A549 treated with CORT108297 at 1 μM for 4 hours (cell line): ENCODE measurements at places on chromosomes 11 and 22. TPM values are rescaled to one million over a fixed set of nuclear protein-coding genes. Genes with fewer than 3 reads are reported as not detected.

MMP3 gene
- 0.03 to 0.41 TPM (median 0.39 TPM) in 3 of 5 replicates, not detected in the others for total RNA-seq

C11orf42 gene
- total RNA-seq: not detected in 5 replicates

SERPING1 gene
- 0.38 to 0.85 TPM (median 0.66 TPM) in 5 replicates for total RNA-seq

PAMR1 gene
- 0.08 TPM in 1 of 5 replicates, not detected in the others for total RNA-seq

HEPHL1 gene
- not detected in 5 replicates for total RNA-seq

MRGPRX4 gene
- not detected in 5 replicates for total RNA-seq

OR2AT4 gene
- not detected in 5 replicates for total RNA-seq

TSPAN32 gene
- total RNA-seq: not detected in 5 replicates

MOV10L1 gene
- total RNA-seq: not detected in 5 replicates

TUB gene
- total RNA-seq: 5.4 to 8.4 TPM (median 7.6 TPM) in 5 replicates

LINC01488 gene
- 0.03 to 0.05 TPM (median 0.05 TPM) in 3 of 5 replicates, not detected in the others for total RNA-seq

ABCC8 gene
- total RNA-seq: 1.5 to 2.3 TPM (median 1.8 TPM) in 5 replicates

OR4C13 gene
- total RNA-seq: not detected in 5 replicates

SLC7A4 gene
- not detected in 5 replicates for total RNA-seq

EHF gene
- 0.58 to 0.81 TPM (median 0.69 TPM) in 5 replicates for total RNA-seq

SLC22A9 gene
- not detected in 5 replicates for total RNA-seq

APOL3 gene
- total RNA-seq: 0.07 to 0.10 TPM in 2 of 5 replicates, not detected in the others

ARVCF gene
- total RNA-seq: 2.2 to 3.2 TPM (median 2.7 TPM) in 5 replicates

RIN1 gene
- total RNA-seq: 28.4 to 46.9 TPM (median 39.6 TPM) in 5 replicates

CARD18 gene
- total RNA-seq: not detected in 5 replicates

OR4D5 gene
- not detected in 5 replicates for total RNA-seq

OR52N4 gene
- total RNA-seq: not detected in 5 replicates

DMC1 gene
- 2.6 to 5.5 TPM (median 5.0 TPM) in 5 replicates for total RNA-seq

KCNJ5 gene
- 0.01 to 0.03 TPM (median 0.02 TPM) in 5 replicates for total RNA-seq

SHISA8 gene
- total RNA-seq: 0.16 to 0.33 TPM (median 0.18 TPM) in 4 of 5 replicates, not detected in the other

BTBD10 gene
- total RNA-seq: 37.7 to 57.4 TPM (median 43.3 TPM) in 5 replicates

IGSF9B gene
- total RNA-seq: 0.54 to 1.7 TPM (median 1.1 TPM) in 5 replicates
